ENCODE measurements at places on chromosomes 7 and 10.

DNA sequence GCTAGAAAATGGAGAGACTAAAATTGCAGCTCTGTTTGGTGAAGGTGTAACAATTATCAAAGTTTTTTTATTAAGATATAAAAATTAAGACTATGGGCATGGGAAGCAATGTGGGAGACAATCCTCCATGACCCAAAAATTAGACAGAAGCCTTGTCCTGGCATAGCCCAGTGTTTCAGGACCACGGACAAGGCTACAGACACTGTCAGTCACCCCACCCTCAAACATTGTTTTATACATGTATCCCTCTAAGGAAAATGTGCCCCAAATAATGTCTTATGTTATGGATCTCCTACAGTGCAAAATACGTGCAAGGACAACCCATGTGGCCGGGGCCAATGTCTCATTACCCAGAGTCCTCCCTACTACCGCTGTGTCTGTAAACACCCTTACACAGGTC is 24.0 kb downstream of the HABP2 start:
- no peak for DNase-seq

DNA sequence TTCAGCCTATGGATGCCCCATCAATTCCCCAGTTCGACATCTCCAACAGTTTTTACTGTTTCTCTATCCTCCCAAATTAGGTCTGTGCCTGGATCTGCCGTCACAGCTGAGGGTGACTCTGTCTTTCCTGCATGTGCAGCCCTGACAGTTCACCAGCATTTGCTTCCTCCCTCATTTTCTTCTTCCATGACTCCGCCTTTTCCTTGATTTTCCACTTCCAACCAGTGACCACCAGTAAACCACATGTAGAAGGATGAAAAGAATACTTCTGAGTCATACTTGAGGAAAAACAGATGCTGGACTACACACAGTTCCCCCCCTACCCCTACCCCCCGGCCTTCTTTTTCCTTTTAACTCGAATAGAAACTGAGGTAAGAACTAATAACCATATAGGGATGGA is 311.8 kb upstream of the POM121L12 start:
- DNase-seq = no peak

DNA sequence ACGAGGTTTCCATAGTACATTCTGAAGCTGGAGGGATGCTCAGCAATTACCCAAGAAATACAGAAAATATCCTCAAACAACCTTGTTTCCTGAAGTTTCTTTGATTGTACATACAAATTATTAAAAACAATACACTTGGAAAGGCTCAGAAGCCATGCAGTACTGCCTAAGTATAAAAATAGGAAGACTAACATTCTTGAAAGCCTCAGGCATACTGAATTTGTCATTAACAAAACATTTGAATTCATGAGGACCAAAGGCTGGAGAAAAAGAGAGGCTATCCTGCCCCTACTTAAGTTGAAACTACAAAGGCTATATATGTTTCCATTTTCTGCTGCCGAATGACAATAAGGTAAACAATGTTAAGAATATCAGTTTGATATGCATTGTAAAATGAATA is 54.3 kb upstream of the SGCE start:
- DNase-seq = no peak

GRCh38 chr10:52287866-52288265 is 26.2 kb upstream of the DKK1 start:
- no peak for DNase-seq

GRCh38 chr7:20298486-20298901 is 32.2 kb upstream of the ITGB8 start:
- no peak for DNase-seq

GRCh38 chr7:141071260-141071854 is 2.5 kb upstream of the TMEM178B start:
- peak; percentile 42 for DNase-seq

DNA sequence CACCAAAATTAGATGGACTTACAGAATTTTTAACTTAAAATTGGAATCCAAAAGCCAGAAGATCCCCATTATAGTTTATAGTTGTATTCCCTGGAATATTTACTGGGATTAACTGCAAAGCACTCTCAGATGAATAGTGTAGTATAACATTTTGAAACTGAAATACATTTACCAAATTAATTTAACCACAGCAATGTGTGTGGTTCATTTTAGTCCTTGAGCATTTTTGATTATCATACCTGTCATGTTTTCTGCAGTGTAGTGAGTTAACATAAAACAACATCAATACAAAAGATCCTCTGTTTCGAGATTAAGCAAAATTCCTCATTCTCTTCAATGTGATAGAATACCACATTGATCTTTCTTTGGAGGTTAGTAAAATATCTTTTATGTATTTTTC is 3.7 kb downstream of the VIM start:
- no peak for DNase-seq

GRCh38 chr7:92835261-92835850 is 1.0 kb downstream of the CDK6 start:
- DNase-seq = peak; percentile 42

DNA sequence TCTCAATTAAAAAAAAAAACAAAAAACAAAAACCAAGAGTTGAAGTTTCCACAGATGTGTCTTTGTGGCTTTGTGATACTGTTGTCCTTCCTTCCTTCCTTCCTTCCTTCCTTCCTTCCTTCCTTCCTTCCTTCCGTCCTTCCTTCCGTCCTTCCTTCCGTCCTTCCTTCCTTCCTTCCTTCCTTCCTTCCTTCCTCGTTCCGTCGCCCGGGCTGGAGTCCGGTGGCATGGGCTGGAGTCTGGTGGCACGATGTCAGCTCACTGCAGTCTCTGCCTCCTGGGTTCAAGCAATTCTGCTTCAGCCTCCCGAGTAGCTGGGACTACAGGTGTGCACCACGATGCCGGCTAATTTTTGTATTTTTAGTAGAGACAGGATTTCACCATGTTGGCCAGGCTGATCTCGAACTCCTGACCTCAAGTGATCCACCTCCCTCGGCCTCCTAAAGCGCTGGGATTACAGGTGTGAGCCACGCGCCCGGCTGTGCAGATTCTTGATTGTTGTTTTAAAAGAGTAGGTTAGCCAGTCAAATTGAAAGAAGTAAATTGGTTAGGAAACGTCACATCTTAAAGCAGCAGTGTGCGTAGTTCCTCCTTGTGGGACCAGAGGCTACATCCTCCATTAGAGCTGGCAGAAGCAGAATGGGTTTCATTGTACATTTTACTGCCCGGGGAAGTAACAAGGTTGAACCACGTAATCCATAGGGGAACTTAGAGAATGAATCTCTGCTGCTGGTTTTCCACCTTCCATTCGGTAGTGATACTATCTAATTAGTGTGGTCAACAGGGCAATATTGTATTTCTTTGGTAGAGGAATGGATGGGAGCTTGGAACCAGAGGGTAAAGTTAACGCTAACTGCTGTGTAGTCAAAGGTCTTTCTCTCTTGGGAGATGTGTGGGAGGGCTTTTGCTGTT is 20.6 kb downstream of the DNAJB6 start:
- no peak for DNase-seq

GRCh38 chr10:6537770-6538169 is 42.3 kb downstream of the PRKCQ start:
- no peak for DNase-seq

DNA sequence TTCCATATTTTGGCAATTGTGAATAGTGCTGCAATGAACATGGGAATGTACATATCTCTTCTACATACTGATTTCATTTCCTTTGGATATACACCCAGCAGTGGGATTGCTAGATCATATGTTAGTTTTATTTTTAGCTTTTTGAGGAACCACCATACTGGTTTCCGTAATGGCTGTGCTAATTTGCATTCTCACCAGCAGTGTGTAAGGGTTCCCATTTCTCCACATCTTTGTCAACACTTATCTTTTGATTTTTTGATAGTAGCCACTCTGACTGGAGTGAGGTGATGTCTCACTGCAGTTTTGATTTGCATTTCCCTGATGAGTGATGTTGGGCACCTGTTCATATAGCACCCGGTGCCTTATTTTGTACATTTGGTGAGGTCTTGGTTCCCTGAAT is 519.6 kb downstream of the REEP3 start:
- DNase-seq = no peak

- no peak for DNase-seq
These were observed 317.1 kb upstream of the KLF6 start for GRCh38 chr10:4101918-4102654.

- DNase-seq = no peak
These were observed 214.3 kb downstream of the NEBL start for GRCh38 chr10:20682782-20683181.

- DNase-seq = no peak
These were observed 109.6 kb downstream of the CYTH3 start for GRCh38 chr7:6162650-6163366.

DNA sequence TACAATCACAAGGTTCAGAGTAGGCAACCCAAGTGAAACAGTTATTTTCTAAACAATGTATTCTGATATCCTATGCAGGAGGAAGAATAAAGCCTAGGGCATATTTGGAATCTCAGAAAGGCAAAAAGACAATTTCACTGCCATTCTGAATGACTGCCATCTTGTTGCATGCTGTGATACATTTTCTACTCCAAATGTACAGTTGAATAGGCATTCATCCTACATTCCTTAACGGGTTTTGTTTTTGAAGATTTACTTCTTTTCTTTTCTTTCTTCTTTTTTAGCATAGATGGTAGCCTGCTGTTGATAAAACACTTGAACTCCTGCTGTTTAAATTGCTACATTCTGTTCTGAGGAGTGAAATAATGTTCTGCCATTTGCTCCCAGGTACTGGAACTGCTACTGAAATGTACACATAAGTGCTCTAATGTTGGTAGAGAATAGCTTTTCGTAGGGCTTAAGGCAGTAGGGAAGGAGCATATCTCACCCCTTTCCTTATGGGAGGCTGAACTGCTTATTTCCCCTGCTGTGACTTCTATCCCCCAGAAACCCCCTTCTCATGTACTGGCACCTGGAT is 506.8 kb downstream of the DNAJB9 start:
- no peak for DNase-seq

DNA sequence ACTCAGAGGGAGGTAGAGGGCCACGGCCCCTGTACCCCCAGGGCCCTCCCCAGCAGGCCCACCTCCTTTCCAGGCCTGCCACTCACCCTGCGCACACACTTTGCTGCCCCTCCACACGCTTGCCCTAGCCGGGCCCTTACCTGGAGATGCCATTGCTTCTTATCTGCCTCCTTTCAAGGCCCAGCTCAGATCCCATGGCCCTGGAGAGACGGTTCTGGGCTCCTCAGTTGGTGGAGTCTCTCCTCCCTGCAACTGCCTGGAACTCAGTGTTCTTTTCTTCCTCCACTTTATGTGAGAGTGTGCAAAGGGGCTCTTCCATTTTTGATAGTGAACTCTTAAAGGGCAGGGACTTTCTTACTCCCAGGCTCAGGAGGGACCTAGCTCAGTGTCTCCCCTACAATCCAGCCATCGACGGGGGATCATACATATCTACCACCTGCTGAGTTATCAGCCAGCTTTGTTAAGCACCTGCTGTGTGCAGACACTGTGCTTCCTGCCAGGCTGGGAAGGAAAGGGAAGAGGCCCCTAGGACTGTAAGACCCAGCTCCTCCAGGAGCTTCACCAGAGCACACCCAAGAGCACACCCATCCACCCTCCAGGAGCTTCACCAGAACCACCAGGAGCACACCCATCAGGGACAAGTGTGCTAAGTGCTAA is 89.3 kb upstream of the MACROH2A2 start:
- no peak for DNase-seq

DNA sequence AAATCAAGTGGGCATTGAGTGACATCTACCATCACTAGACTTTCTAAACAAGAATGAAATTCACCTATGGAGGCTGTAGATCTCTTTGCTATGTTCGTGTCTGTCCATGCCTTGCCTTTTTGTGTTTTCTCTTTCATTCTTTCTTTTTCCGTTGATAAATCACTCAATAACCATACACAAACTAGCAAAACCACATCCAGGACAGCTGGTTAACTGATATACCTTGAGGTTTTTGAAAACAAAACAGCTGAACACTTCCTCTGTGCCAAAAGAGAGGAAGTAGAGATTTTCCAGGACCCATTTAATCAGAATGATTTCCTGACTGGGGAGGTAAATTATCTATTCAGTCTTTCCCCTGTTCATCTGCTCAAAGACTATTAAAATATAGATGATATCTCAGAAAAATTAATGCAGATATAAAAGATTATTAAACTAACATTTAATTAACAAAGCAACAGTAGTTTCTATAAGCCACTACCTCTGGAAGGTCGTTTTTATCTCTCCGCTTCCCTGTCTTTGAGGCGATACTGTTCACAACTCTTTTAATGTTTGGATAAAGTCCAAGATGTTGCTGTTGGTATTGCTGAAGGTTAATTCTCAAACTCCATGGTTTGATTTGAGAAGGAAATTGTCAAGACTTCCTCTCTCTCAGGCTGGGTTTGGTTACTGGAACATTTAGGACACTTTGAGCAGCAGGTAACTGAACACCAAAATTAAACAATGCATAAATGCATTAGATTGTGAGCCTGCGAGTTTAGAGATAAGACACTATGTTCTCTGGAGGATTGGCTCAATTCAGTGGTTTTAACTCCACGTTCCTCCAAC is 24.4 kb upstream of the C10orf67 start:
- DNase-seq = no peak

DNA sequence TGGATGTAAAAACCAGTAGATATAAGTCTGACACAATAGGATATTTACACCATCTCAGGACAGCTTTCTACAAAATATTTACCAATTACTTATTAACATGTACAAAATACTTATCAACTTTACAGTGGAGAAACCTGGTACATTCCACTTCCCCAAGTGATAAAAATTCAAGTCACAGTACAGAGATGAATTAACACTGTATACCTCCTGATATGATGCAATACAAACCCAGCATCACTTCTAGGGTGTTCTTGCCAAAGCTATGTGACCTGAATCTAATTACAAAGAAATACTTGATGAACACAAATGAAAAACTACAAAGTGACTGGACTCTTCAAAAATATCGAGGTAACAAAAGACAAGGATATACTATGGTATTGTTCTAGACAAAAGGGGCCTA is 156.4 kb upstream of the FGFR2 start:
- DNase-seq = no peak

DNA sequence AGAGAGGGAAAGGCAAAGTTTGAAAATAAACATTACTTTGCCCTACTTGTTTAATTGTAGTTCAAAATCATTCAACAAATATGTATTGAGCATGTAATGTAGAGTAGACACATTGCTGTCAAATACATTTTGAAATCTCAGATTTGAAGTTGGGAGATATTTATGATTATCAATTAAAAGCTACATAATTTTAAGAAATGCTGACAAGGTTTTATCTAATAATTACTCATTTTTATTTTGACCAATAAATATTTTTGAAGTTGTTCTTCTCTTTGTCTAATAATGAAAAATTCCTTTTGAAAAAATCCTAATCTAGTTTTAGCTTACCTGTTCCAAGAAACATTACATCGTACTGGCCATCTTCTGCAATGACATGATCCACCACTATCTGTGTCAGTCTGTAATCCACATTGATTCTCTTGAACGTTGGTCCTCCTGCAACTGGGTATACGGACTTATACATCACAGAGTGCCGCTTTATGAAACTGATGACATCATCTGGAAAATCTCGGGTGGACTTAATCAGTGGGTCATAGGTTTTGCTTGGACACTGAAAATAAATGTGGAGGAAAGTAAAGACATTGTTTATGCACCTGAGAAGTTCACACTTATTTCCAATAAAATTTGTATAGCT is 164.7 kb downstream of the SEMA3D start:
- DNase-seq = no peak

- no peak for DNase-seq
These were observed 2.5 kb downstream of the ACTR3B start for GRCh38 chr7:152762056-152762455.

- DNase-seq = no peak
These were observed 46.4 kb downstream of the ANK3 start for GRCh38 chr10:60343254-60343653.

Measured in activated CD4-positive, alpha-beta T cell treated with anti-CD3 and anti-CD28 coated beads for 24 hours (primary cell).